ENCODE measurements at places on chromosomes 2 and 18.

DNA sequence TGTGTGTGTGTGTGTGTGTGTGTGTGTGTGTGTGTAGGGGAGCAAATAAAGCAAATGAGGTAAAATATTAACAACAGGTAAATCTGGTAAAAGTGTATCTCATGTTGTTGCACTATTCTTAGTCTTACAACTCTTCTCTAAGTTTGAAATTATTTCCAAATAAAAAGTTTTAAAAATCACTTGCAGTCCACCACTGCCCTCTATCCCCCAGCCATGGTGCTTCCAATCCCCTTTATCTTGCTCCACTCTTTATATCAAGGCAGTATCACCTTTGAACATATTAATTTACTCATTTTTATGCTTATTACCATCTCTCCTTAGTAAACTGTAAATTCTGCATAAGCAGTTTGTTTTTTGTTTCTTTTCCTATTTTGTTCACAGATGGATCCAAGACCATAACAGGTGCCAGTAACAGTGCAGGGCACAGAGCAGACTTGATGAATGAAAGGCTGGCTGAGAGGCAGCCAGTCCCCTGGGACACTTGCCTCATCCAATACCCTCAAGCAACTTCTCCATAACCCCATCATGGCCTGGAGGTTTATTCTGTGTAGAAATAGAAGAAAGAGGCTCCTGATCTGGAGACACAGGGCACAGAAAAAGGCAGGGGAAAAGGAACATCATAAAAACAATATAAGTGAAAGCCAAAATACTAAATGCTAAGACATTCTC is 67.6 kb downstream of the LDAH start:
- no peak for DNase-seq

GRCh38 chr2:235570256-235570655 is 76.4 kb downstream of the AGAP1 start:
- no peak for DNase-seq

- DNase-seq, result no peak
Observed at GRCh38 chr2:193331676-193332075, 1136.9 kb upstream of the TMEFF2 start.

DNA sequence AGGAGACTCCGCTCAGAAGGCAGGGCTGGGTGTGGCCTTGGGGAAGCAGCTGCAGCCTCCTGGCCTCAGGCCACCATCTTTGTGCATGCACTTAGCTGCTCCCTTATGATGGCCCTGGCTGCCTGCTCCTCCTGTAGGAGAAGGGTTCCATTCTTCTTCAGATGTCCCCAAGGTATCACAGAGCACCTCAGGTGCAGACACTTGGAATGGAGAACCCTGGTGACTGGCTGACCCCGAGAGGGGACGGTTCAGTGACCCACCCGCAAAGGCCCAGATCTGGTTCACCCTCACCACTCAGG is 9.6 kb downstream of the GPAT2 start:
- DNase-seq, result no peak

DNA sequence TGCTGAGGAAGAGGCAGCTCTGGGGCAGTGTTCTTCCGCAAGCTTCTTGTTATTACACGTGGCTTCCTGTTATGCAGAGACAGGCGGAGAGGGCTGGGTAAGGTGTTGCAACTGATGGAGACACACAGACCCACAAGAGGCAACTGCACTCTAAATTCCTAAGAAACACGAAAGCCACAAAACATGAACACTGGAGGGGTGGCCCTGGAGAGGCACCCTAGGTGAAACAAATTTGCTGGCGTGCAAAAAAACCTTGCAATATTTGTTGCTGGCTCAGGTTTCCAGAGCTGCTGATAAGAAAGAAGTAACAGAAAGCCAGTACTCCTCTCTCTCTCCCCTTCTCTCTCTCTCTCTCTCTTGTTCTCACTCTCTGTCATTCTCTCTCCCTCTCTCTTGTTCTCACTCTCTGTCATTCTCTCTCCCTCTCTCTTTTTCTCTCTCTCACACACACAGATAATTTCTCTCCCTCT is 31.8 kb downstream of the ARHGAP25 start:
- DNase-seq, result no peak
